ENCODE measurements at places on chromosomes 4 and X.

- DNase-seq, result no peak
Measured at GRCh38 chr4:183392377-183392776, 52.1 kb upstream of the CDKN2AIP start.

GRCh38 chr4:188053302-188053701 is 56.1 kb downstream of the TRIML2 start:
- DNase-seq, result no peak

DNA sequence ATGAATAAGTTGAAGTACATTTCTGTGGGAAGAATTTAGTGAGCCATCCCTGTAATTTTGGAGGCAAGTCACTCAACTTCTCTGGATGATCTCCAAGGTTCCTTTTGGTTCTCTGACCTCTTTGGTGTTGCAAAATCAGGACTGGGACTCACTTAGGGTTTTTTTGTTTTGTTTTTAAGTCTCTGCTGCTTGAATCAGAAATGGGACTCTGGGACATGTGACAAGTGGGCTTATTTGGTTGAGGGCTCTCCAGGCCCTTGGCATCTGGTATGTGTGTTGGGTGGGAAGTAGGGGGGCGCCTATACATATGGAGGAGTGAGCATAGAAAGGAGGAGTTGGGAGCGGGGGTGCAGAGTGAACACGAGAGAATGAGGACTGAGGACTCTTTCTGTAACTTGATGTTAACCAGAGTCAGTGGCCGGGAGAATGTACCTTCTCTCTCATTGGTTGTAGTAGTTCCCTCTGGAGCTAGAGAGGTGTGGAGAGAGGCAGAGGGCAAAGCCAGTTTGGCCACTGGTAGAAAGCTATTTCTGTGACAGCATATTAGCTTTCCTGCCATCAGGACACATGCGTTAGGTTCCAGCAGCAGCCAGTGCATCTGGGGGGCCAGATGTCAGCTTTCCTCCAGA is 1.9 kb downstream of the ARHGAP10 start:
- DNase-seq, result no peak

GRCh38 chr4:113643505-113643904 is 118.0 kb downstream of the CAMK2D start:
- DNase-seq, result no peak

- DNase-seq, result no peak
Measured at GRCh38 chr4:4578981-4579380, 37.1 kb upstream of the STX18 start.

DNA sequence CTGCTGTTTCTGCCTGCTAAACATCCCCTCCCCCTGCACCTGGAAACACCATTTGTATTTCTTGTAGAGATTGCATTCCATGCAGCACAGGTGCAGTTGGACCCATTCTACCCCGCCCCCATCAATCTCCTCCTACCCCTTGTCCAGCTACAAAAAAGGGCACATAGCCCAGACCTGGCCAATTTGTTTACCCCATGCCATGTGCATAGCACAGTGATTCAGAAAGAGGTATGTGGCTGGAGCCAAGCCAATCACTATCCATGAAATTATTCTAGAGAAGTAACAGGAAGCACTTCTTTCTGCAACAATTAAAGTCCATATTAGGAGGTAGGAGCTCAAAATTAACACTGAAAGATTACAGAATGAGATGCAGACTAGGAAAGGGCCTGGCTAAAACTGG is 20.2 kb upstream of the TMEM184C start:
- no peak for DNase-seq

DNA sequence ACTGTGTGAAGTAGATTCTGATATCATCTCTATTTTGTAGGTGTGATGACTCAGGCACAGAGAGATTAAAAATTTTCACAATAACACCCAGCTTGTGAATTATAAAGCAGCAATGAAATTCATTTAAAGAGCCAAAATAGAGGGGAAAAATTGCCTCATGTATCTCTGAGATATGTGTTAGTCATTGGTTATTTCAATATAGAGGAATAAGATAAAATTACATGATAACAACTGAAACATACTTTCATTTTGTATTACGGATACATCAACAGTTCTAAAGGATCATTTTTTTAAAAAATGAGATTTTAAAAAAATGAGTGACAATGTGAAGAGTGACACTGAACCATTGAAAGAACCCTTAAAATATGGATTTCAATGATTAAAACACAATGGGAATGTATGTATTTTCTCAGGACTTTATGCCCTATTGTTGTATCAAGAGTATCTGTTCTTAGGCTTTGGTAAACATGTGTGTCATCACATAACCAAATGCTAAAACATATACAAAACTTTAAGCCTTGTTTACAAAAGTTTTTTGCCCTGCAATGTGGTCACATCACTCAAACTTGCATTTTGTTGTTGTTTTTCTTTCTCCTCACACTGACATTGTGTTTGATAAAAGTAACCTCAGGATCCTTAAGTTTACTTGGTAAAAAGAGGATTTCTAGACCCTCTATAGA is 221.3 kb downstream of the ANTXR2 start:
- DNase-seq, result no peak

GRCh38 chr4:66572949-66573348 is 902.7 kb upstream of the EPHA5 start:
- DNase-seq, result no peak

DNA sequence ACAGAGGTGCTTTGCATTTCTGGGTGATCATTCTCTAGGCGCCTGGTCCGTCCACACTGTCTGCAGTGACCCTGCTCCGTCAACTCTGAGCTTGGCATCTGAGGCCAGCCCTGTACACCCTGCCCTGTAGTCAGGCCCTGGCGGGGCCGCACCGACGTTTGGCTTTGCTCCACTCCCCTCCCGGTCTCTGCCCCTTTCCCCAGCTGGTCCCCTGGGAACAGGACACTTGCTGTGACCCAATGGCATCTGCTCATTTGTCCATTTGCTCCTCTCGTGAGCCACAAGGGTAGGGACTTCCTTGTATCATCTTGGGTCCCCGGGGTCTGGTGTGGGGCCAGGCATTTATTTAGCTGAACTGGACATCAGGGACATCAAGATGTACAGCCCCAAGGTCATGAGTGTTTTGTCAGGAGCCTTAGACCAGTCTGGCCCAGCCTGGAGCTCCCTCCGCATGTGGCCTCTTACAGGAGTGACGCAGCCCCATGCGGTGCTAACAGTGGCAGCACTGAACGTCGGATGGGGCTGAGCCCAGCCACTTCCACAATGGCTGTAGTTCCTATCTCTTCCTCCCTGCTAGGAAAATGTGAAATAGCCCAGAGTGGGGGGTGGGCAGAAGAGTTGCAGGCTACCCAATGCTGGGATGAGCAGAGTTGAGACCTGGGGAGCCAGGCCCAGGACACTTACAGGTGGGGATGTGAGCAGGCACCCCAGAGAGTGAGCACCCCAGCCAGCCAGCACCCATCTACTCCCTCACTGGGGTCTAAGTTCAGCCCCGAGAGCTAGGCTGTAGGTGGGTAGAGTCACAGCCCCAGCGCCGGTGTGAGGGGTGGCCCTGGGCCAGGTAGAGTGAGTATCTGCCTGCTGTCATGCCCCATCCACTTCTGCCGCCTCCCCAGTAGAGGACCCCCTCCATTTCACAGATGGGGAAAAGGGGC is 2.0 kb upstream of the SH3BP2 start:
- no peak for DNase-seq

DNA sequence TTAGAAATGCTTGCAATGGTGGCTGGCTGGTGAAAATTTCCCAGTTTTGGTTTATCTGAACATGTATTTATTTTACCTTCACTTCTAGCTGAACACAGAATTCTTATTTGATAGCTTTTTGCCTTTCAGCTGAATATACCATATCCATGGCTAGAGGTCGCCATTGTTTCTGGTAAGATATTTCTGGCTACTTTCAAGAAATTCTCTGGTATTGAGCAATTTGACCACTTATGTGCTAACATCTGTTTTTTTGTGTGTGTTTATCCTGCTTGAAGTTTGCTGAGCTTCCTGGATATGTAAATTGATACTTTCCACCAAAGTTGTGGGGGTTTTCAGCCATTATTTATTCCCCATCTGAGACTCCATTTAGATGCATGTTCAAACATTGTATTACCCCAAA is 75.4 kb downstream of the FBXW7 start:
- no peak for DNase-seq

DNA sequence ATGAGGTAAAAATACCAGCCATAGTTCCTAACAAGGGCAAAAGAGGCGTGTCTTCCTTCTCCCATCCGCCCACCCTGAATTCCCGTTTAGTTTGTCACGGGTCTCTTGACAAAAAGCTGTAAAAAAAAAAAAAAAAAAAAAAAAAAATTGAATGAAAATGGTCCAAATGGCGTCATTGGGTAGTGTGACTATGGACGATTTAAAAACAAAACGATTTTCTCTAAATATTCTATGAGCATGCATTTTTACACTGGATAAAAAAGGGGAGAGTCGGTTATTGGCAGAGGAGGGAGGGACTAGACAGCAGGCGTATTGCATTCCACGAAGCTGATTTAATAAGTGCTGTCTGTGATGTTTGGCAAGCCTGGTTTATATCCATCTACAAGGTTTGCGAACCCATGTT is at the start of gene FAM133A:
FAM133A (plus strand) TSS at position 338 of the 403 bp plus-strand sequence. CDS start 35,214 bp downstream, outside the sequence.
- no peak for DNase-seq

DNA sequence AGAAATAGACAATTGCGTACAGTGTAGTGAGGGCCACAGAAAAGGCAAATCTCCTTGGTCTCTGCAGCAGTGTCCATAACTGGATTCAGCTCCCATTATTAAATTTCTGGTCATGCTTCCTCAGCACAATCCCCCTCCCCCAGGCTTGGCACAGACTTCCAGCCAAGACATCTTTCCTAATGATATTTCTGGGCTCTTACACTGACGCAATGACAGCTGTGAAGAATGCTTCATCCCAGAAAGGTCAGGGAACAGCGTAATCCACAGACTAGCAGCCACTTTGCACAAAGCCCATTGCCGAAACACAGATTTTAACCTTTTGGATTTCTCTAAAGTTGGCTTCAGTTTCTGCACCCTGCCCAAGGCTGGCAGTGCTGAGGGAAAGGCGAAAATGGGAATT is 597.6 kb upstream of the CPEB2 start:
- DNase-seq, result no peak

DNA sequence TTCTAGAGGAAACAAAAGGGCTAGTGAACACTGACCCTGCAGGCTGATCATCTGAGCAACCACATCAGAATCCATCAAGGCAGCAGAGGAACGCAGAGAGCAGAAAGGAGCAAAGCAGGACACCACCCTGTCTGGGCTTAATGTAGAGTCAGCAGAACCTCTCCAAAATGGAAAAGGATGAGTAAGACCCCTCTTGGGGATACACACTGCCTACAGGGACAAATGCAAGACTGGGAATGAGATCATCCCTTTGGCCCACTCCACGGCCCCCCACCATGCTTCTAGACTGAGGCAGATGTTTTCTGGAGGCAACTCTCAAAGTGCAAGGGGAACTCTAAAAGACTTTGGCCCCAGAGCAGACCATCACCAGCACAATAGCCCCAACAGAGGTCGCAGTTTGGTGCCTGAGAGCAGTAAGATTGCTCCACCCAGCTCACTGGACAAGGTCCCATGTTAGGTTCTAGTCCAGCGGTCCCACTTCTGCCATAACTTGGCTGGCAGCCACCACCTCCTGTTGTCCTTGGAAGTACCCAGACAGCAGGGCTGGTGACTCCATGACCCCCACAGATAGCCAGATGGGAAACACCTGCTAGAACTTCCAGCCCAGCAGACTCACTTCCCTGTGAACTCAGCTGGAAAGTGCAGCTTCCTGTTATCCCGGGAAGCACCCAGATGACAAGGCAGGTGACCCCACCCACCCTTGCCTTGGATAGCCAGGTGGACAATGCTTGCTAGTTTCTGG is 372.7 kb downstream of the INPP4B start:
- DNase-seq, result no peak

- DNase-seq, result no peak
Measured at GRCh38 chr4:184274286-184274951, 56.7 kb upstream of the ENPP6 start.

- no peak for DNase-seq
Measured at GRCh38 chr4:45094684-45095083, 368.3 kb upstream of the GNPDA2 start.

GRCh38 chr4:133275246-133275645 is 126.2 kb downstream of the PCDH10 start:
- no peak for DNase-seq

GRCh38 chr4:94342694-94343093 is at the start of gene HPGDS:
HPGDS (minus strand) TSS chr4:94342836; CDS start chr4:94334629, 8,207 bp downstream.
- no peak for DNase-seq

DNA sequence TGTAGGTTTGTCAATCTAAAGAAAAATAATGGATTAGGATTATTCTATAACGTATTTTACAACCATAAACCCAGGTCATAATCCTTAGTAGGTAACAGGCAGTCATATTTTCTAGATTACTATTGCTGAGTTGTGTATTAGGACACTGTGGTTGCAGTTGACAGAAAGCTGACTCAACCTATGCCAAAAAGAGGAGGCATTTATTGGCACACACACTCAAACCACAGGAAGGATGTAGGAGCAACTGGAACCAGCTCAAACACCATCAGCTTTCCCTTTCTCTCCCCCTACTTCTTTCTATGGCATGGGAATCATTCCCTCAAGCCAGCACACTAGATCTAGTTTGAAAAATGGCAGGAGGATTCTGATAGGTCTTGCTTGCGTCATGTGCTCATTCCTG is 136.4 kb upstream of the FAM9C start:
- DNase-seq, result no peak

GRCh38 chr4:98546910-98547594 is 111.4 kb downstream of the TSPAN5 start:
- DNase-seq, result no peak

DNA sequence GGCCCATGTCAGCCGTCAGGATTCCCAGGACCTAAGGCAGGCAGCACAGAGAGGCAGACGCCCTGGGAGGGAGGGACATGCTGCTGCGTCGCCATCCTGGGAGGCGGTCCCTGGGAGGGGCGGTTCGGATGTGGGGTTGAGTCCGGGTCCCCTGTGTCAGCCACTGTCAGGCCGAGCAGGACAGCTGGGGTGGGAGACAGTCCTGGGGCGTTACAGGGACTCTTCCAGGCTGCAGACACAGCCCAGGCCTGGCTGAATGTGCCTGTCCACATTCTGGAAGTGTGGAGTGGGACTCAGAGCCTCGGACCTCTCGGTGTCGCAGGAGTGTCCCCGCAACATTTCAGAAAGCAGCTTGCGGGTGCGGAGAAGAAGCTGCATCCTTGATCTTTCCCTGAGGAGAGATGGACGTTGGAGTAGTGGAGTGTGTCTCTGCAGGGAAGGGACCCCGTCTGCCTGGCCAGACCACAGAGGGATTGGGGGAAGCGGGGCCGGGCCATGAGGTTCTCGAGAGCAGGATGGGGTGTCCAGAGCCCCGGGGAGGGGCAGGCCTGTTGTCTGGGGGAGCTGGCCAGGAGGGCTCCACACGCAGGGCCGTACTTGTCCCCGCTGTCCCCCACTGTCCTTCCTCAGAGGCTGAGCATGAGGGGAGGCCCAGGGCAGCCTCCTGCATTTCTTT is 6.1 kb downstream of the AKAP17A start:
- DNase-seq, result no peak

GRCh38 chr4:8709729-8710360 is 117.3 kb downstream of the CPZ start:
- no peak for DNase-seq

- no peak for DNase-seq
Measured at GRCh38 chr4:22911285-22911684, 218.5 kb downstream of the GBA3 start.

Measured in stimulated activated CD8-positive, alpha-beta memory T cell treated with anti-CD3 and anti-CD28 coated beads, Interleukin-4, amount 100 ng/mL, for 1 hour (primary cell).